Fibroblast of skin of left quadriceps (primary cell): ENCODE measurements at places on chromosomes 1 and 21.

GRCh38 chr1:51578383-51579109 is 38.3 kb upstream of the OSBPL9 start:
- DNase-seq = no peak

DNA sequence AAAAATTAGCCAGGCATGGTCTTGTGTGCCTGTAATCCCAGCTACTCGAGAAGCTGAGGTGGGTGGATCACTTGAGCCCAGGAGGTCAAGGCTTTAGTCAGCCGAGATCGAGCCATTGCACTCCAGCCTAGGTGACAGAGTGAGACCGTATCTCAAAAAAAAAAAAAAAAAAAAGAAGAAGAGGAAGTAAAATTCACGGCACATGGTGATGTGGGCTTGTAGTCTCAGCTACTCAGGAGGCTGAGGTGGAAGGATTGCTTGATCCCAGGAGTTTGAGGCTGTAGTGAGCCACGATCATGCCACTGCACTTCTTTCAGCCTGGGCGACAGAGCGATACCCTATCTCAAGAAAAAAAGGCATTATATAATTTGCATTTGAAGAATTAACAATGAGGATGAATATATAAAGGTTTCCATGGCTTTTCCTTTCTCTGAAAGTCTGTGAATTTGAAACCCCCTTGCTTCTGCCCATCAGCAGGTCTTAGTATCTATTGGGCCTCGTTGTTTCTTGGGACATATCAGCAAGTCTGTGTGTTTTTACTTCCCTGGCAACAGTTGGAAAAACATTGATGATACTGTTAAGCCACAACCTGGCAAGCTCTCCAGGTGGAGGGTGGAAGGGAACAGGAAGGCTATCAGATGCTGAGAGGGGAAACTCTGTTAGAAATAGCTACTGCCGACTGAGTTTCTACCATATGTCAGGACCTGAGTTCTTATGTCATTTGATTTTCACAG is 4.6 kb upstream of the PLA2G2D start:
- DNase-seq = no peak

DNA sequence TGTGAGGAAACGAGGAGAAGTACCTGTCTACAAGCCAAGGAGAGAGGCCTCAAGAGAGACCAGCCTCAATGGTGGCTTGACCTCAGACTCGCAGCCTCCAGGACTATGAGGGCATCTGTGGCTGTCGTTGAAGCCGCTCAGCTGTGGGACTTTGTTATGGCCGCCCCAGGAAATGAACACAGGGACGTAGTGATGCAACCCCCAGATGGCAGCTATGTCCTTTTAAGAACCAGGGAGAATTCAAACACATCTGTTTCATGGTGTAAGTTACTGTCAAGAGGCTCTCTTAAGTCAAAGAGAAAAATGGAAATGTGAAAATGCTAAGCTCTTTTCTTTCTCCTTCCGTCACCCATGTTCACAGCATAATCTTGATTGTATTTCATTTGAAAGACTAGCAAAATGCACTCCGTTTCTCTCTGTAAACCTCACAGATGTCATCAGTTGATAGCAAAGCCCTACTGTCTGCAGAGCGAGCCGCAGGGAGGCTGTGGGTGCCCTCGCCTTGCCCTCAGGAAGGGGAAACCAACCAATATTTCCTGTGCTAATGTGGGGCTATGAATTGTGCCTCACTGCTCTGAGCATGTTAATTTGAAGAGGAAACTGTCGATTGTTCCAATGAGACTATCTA is 21.3 kb downstream of the UBASH3A start:
- DNase-seq = no peak

DNA sequence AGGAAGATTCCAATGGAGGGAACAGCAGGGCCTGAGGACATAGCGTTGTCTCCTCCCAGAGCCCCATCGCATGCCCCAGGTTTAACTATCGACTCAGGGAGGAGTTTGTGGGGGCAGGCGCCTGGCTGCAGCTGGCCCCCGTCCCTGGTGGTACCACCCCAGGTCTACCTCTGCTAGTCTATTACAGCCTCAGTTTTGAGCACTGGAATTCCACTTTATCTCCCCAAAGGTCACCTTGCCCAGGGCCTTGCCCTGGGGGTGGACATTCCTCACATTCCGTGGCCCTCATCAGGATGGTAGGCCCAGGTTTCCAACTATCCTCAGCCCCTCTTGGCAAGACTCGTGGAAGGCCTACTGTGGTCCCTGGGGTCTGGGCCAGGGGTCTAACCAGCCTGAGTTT is 65.4 kb upstream of the SSBP3 start:
- DNase-seq = no peak

GRCh38 chr1:12717301-12717838 is 1.5 kb downstream of the AADACL3 start:
- DNase-seq = no peak

- DNase-seq = no peak
Measured at GRCh38 chr1:170284951-170285350, 139.2 kb downstream of the NTMT2 start.

DNA sequence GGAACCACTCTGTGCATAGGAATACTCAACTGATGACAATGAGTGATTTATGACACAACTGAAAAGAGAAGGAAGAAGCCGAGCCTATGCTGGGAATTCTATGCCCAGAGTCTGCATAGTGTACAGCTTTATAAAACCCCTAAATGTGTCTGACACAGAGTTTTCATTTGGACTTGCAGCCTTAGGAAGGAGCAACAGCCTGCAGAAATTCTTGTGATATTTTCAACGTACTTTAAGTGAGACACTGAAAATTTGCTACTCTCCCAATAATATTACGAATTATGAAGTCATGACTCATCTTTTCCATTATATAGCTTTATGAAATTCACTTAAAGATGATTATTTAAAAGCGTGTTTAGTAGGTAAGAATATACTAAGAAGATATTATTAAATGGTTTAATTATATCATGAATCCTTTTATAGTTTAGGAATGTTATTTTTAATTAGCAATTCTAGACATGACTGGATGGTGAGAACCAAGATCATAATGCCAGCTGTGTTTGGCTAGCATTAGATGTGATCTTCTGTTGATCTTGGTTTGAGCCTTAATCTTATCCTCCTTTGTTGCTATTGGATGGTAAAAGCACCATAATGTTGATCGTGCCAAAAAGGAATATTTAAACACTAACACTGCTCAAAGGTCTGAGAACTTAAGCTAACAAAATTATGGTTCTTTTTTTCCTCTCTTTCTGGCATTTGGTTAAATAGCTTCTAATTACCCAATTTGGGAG is 785.1 kb upstream of the ADGRL4 start:
- no peak for DNase-seq

GRCh38 chr1:60890664-60891063 is 191.7 kb upstream of the NFIA start:
- no peak for DNase-seq

DNA sequence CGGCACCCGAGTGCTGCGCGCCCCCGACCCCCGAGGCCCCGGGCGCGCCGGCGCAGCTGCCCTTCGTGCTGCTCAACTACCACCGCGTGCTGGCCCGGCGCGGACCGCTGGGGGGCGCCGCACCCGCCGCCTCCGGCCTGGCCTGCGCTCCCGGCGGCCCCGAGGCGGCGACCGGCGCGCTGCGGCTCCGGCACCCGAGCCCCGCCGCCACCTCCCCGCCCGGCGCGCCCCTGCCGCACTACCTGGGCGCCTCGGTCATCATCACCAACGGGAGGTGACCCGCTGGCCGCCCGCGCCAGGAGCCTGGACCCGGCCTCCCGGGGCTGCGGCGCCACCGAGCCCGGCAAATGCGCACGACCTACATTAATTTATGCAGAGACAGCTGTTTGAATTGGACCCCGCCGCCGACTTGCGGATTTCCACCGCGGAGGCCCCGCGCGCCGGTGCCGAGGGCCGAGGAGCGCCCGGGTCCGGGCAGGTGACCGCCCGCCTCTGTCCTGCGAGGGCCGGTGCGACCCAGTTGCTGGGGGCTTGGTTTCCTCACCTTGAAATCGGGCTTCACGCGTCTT is 49.0 kb downstream of the SIM2 start:
- DNase-seq = no peak

DNA sequence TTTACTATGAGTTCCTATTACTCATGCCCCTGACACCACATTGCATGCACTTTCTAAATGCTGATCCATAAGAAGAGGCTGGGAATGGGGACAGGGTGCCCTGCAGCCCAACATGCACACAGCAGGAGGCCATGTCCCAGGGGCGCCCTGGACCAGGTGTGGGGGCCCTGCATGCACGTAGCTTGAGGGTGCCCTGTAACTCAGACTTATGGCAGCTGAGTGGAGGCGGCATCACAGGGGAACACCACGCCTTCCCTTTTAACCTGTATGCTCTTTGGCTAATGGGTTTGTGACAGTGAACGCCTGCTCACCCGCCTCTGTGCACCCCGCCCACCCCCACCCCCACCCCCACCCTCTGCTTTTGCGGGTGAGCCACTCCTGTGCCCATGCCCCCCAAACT is 36.1 kb downstream of the SNAP47 start:
- DNase-seq = no peak

DNA sequence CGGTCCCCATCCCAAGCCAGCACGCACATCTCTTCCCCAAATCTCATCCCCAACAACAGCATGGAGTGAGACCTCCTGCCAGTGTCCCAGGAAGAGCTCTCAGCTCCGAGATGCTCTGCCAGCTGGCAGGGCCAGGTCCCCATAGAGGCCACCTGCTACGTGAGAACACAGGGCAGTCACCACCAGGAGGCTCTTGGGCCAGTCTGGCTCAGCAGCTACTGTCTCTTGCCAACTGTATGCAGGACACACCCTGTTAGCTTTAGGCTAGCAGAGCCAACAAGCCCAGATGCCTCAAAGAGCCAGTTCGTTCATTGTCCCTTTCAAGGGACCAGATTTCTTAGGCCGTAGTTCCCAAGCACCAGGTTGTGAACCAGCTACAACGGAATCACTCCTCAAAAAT is 36.9 kb downstream of the FBXO2 start:
- no peak for DNase-seq

DNA sequence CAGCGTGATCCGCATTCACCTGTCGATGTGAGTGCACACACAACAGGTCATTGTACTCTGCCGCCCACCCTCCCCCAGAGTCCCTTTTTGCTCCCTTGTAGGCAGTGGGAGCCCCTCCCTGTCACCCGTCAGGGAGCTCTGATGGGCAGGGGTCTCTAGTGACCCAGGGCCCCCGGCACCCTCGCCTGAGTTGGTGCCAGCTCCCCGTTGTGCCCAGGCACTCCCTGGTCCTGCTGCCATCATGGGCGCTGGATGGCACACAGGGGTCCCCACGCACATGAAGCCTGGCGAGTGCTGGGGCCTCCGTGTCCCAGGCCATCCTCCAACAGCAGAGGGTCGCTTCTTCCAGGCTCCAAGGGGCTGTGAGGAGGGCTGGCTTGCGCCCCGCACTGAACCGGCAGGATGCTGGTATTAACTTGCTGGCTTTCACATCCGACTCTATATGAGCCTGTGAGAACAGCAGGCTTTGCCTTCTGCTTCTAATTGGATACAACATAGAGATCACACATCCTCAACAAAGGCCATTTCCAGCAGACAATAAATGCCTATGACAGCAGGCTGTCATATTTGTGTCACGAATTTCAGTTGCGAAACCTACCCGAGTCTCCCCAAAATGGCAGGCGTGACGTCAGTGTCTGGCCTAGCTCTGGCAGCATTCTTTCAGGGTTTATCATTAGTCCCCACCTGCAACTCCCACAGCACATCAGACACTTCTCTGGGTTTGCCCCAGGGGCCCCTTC is 35.4 kb downstream of the KIAA1614 start:
- DNase-seq = no peak

DNA sequence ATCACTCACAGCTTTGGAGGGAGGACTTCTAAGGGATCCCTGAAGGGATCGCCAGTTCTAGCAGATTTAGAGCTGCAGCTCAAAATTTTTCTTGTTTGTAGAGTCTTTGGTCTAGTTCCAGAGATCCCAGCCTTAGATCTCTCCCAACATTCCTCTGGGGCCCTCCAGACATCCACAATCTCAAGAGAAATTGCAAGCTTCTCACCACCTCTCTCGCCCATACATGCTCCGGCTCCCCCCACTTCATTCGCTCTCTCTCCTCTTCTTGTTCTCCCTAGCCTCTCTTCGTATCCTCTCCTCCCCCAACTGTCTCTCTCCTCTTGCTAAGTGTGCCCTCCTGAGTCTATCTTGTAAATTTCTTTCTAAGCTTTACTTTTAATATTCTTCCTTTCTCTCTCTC is 15.1 kb upstream of the TUT4 start:
- DNase-seq = no peak

DNA sequence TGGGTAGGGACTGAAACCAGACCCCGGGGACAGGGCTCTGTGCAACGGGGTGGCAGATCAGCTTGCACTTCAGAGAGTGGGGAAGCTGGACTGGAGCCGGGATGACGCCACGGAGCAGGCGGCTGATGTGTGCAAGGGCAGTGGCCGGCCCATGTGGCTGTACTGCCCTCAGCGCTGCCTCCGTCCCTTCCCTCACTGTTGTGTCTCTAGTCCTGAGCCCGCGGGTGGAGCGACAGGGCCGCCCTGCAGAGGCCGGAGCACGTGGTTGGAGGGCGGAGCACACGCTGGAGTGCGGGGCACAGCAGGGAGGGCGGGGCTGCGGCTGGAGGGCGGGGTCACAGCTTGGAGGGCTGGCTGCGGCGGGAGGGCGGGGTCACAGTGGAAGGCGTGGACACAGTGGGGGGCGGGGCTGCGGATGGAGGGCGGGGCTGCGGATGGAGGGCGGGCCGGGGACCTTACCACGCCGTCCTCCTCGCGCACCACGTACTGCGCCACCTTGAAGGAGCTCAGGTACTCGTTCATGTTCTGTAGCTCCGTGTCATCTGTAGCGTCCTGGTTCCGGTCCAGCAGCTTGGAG is 52.4 kb downstream of the CHD5 start:
- peak; percentile 27 for DNase-seq

DNA sequence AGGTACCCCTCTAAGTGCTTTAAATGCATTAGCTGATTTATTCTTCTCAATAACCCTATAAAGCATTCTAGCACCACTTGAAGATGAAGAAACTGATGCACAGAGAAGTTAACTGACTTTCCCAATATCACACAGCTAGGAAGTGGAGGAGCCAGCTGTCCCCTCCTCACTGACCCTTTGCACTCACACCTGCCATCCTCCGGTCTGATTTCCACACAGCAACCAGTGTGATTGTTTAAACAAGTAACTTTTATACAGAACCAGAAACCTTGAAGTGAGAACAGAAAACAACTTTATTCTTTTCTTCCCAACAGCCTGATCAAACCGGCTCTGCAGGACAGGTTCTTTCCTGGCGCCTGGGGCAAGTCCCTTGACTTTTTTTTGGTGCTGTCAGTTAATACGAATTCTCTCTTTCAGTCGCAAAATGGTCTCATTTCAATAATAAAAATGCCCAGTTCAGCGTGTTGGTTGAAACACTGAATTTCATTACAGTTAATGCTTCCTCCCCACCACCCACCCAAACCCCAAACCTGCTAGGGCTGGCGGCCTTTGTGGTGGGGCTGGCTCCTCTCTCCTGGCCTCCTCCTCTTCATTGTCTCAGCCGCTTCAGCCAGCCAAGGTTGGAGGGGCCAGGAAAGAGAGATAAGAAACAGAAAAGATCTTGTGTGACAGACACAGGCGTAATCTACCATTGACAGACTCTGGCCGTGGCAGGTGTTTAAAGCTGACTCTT is 26.4 kb upstream of the EEIG2 start:
- no peak for DNase-seq
